G401 (cell line): ENCODE measurements at places on chromosomes 6 and 20.

DNA sequence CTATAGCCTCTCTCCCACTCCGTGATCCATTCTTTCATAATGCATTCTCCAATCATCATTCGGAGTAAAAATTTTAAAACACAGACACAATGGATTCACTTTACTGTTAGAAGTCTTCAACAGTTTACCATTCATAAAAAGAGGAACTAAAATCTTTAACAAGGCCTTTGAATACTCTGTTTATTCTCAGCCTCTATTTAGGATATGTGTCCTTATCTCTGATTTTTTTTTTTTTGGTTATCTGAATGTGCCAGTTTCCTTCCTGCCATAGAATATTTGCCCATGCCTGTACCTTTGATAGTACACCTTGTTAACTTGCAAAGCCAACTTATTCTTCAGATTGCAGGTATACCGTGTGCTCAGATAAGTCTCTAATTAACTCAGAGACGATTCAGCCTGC is 11.1 kb downstream of the CRISP1 start:
- DNase-seq: no peak

GRCh38 chr20:44805335-44805978 is 4.9 kb downstream of the RIMS4 start:
- DNase-seq: no peak

- no peak for DNase-seq
Observed at GRCh38 chr6:109781001-109781400, 89.9 kb downstream of the FIG4 start.

DNA sequence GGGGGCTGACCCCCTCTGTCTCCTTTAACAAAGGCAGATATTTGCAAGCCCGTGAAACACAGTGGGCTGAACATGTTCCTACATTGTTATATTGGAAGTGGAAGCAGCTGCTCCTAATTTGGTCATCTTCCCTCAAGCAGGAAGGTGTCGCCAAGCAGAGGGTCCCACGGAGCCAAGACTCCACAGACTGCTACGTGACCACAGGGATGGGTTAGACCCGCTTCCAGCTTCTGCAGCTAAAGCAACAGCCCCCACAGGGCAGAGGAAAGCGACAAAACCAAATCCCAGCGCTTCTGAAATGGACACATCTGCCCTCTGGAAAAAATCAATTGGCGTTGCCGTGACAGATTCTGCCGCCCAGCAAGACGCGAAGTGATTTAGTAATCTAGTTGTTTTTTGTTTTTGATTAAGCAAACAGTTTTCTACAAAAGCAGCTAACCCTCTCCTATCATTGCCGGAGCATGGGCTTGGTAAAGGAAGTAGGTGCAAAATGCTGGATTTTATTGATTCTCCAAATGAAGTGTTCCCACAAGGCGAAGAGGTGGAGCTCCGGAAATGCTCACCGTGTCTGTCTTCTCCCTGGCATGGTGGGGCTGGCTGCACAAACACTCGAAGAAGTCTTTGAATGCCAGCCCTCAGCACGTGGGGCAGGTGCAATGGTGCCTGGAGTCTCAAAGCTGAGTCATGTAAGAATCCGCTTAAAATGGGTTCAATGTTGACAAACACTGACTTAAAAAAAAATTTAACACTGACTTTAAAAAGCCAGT is 79.4 kb upstream of the FRMD1 start:
- no peak for DNase-seq

DNA sequence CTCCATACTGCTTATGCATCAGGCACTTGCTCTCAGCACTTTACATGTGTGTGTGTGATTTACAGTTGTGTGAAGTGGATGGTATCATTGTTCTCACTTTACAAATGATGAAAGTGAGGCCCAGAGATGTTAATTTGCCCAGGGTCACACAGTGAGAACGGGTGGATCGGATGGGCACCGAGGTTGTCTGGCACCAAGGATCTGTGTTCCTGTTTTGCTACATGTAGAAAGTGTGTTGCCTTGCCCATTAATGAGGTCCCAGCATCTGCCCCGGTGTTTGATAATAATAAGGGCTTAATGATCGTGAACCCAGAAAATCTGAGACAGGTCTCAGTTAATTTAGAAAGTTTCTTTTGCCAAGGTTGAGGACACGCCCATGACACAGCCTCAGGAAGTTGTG is 216.1 kb upstream of the QKI start:
- DNase-seq: no peak

- no peak for DNase-seq
Observed at GRCh38 chr6:159462431-159462830, 230.6 kb downstream of the SOD2 start.

- DNase-seq: peak; percentile 48
Observed at GRCh38 chr20:36950414-36951197, 902 bp downstream of the SAMHD1 start.

DNA sequence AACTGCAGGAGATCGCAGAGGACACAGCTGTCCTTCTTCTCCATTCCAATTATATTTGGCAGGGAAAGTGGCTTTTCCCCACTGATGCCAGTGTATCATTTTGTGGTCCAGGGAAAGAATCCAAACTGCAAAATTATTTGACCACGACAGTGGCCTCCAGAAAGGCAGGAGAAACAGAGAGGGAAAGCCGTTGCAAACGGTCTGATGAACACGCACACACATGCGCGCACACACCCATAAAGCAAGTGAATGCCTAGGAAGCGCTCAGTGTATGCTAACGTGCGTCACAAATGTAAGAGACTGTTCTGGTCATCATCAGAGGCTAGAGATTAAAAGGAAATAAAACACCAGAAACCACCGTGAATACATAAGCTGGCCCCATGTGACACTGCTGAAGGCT is 54.0 kb downstream of the NPEPL1 start:
- DNase-seq: peak; percentile 70

GRCh38 chr6:35359744-35360348 is 17.5 kb downstream of the PPARD start:
- peak; percentile 90 for DNase-seq

- no peak for DNase-seq
Observed at GRCh38 chr20:1537731-1538058, 19.8 kb downstream of the SIRPD start.

DNA sequence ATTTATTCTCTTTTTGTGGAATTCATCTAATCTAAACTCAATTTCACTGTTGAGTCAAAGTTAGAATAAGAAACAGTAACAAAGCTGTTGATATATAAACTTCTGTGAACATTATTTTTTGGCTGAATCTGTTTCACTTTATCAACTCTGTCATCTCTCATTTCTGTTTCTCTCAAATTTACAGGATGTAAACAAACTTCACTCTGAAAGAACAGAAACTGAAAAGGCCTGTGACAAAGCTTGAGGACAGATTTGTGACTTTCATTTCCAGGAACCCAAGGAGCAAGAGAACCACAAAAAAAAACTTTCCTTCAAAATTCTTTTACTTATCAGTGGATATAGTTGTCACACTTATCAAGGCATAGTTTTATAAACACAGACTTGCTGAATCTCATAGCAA is 447.9 kb upstream of the OPRM1 start:
- DNase-seq: no peak

DNA sequence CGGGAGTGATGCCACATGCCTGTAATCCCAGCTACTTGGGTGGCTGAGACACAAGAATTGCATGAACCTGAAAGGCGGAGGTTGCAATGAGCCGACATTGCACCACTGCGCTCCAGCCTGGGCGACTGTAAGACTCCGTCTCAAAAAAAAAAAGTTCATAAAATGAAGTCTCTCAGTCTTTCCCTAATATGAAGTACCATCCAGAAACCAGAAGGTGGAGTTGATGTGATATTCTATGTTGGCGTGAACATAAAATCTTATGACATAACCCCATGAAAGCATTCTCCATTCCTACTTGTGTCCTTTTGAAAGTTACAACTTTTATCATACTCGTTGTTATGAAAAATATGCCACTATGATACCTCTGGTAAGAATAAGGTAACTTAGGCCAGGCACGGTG is 5.7 kb downstream of the SOD2 start:
- DNase-seq: no peak

DNA sequence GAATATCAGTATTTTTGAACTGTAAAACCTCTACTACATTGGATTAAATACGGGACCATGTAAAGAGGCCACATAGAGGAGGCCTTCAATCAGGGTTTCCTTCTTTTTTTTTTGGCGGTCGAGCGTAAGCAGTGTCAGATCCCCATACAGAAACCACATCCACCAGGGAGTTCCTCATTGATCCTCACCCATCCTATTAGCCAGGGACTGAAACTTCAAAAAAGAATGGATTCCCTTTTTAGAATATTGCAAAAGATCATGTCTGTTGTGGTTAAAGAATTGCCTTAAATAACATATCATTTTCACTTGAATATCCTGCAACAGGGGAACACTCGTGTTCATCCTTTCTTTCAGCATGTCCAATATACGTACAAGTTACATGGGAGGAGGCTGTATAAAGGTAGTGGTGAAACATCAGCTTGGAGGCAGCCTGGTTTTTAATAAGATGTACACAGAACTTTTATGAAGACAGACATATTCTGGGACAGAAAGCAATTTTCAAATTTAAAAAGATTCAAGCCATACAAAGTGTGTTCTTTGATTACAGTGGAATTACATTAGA is 96.1 kb downstream of the PPP1R14C start:
- DNase-seq: no peak

DNA sequence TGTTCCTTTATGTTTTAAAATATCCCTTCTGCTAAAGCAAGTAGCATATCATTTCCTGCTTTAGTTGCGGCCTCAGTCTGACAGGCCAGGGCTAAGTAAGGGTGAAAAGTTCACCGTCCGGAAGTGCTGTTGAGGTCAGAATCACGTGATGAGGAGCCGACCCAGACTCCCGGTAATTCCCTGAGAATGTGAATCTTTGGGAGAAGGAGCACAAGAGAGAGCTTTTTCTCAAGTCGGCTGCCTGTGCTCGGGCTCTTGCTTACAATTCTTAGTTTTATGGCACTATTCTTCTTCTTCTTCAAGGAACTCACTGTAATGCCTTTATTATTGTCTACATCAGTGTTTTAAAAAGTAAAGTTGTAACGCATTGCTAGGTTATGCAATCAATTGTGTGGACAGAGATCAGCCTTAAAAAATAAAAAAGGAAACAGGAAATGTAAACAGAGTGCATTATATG is 309.3 kb downstream of the PRL start:
- no peak for DNase-seq

GRCh38 chr6:89927791-89928550 is 33.7 kb downstream of the GJA10 start:
- no peak for DNase-seq

GRCh38 chr6:111263837-111264236 is 176.5 kb downstream of the SLC16A10 start:
- DNase-seq: no peak

- no peak for DNase-seq
Observed at GRCh38 chr6:118672678-118673077, 21.3 kb upstream of the CEP85L start.

- peak; percentile 90 for DNase-seq
Observed at GRCh38 chr20:62316331-62317166, 13.8 kb downstream of the ADRM1 start.

- DNase-seq: no peak
Observed at GRCh38 chr6:32148289-32149091, 3.2 kb downstream of the PRRT1 start.

- peak; percentile 20 for DNase-seq
Observed at GRCh38 chr20:57089699-57090144, 176.7 kb downstream of the BMP7 start.

GRCh38 chr6:143581835-143582480 is 70.4 kb upstream of the FUCA2 start:
- DNase-seq: no peak

DNA sequence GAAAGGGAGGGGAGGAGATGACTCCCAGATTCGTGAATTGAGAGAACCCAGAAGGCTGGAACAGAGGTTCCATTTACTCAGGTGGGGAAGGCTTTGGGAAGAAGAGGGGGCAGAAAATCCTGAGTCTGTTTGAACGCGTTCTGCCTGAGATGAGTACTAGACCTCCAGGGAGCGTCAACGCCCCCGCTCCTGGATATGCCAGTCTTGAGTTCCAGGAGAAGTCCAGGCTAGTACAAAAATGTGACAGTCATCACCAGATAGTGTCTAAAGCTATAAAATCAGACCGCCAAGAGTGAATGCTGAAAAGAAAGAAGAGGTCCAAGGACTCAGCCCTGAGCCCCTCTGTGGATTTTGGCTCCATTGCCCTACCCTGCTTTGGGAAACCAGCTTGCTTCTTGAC is 8.6 kb downstream of the AHCY start:
- no peak for DNase-seq

- no peak for DNase-seq
Observed at GRCh38 chr6:134422426-134423231, 104.7 kb upstream of the SGK1 start.

- DNase-seq: no peak
Observed at GRCh38 chr6:143559051-143559660, 47.6 kb upstream of the FUCA2 start.

DNA sequence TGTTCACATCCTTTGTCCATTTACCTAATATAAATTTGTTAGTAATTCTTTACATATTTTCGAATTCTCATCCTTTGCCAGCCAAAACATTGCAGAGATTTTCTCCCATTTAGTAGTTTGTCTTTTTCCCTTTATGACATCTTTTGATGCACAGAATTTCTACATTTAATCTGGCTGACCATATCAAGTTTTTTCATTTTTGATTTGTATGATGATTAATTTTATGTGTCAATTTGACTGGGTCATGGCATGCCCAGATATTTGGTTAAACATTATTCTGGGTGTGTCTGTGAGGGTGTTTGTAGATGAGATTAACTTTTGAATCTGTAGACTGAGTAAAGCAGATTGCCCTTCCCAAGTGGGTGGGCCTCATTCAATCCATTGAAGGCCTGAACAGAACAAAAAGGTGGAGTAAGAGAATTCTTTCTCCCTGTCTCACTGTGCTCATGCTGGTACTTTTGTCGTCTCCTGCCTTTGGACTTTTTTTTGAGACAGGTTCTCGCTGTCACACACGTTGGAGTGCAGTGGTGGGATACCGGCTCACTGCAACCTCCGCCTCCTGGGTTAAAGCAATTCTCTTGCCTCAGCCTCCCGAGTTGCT is 72.1 kb upstream of the EPB41L1 start:
- no peak for DNase-seq

DNA sequence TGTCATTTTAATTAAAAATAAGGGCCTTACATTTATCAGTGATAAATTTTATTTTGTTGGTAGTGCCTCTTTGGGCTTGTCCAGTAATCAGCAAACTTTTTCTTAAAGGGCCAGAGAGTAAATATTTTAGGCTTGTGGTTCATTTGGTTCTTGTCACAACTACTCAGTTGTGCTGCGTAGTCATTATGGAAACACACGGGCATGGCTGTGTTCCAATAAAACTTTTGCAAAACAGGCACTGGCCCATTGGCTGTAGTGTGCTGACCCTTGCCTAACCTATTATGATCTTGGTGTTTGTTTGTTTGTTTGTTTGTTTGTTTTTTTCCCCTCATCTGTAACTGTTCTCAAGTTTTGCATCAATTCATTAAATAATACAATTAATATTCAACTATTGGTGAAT is 19.4 kb downstream of the TBPL1 start:
- DNase-seq: no peak

DNA sequence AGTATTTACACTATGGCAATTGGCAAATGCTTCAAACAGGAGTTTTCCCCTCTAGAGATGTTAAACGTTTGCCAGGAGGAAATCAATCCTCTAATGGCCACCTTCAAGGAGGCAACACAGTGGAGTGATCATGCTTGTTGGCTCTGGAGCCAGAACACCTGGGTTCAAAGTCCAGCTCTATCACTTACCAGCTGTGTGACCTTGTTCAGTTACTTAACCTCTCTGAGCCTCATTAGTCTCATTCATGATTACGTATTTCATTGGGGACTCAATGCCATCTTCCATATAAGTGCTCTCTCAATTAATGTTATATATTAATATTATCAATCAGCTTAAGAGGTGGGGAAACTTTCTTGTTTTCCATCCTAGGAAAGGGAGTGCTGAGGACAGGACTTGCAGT is 26.1 kb downstream of the SLC52A3 start:
- no peak for DNase-seq

GRCh38 chr6:37622646-37623071 is 75.0 kb downstream of the MDGA1 start:
- DNase-seq: no peak
